ENCODE measurements at places on chromosomes 1 and 21.

GRCh38 chr1:61067446-61068019 is 14.8 kb upstream of the NFIA start:
- no peak for DNase-seq

DNA sequence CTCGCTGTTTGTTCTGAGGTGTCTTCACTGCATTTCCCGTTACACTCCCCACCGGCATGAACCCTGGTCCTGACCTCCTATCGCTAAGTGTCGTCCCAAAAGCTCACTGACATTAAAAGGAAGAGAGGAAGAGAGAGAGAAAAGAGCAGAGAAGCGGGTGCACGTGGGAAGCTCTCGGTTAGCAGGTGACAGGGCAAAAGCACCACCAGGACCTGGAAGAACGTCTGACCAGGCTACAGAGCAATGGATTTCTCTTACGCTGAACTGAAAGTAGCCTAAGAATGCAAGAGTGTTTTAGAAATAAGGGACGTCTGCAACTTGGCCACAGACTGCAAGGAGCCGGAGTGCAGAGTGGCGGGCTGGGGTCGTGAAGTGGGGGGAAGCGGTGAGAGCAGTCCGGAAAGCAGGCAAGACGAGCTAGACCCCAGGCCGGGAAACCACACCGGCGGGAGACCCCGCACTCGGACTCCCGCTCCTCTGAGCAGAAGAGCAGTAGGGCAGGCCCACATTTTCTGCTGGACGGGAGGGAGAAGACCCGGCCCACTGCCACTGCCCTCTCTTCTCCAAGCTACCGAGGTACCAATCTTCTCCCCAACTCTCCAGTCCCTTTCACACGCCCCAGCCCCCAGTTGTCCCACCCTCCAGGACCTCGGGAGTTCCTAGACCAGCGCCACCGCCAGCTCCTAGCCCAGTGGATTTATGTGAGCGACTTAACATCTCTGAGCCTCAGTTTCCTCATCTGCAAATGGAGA is 8.3 kb upstream of the MPZL1 start:
- peak; percentile 46 for DNase-seq

DNA sequence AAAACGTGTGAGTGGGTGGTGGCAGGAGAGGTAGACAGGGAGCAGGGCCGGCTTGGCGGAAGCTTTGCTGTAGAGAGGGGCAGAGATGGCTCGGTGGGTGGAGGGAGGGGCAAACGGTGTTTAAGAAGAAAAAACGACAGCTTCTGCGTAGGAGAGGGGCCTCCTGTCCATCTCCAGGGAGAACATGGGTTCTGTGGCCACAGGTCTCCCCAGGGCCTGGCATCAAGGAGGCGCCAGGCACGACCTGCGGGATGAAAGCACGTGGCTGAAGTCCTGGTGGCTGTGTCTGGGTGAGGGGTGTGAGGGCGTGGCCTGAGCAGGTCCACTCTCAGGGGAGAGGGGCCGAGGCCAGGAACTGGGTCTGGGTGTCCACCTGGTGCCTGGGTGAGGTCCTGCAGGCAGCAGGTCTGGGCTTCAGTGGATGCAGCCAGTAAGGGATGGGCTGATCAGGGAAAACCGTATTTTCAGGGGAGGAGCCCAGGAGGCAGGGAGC is 940 bp upstream of the PRKCZ start:
- DNase-seq: no peak

DNA sequence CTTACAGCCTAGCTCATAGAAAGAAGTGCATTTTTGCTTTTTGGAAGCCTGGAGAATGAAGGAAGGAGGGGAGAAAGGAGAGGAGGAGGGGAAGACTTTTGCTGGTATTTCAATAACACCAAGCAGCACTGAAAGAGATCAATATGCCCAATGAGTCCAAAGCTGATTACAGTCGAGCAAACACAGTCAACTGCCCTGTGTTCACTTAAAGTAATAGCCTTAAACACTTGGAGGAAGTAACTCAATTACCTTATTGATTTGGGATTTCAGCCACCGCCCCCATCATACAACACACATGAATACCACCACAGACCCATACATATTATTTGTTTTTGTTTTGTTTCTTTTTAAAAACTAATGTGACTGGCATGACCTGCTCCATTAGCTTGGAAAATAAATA is 23.3 kb upstream of the RXRG start:
- no peak for DNase-seq

DNA sequence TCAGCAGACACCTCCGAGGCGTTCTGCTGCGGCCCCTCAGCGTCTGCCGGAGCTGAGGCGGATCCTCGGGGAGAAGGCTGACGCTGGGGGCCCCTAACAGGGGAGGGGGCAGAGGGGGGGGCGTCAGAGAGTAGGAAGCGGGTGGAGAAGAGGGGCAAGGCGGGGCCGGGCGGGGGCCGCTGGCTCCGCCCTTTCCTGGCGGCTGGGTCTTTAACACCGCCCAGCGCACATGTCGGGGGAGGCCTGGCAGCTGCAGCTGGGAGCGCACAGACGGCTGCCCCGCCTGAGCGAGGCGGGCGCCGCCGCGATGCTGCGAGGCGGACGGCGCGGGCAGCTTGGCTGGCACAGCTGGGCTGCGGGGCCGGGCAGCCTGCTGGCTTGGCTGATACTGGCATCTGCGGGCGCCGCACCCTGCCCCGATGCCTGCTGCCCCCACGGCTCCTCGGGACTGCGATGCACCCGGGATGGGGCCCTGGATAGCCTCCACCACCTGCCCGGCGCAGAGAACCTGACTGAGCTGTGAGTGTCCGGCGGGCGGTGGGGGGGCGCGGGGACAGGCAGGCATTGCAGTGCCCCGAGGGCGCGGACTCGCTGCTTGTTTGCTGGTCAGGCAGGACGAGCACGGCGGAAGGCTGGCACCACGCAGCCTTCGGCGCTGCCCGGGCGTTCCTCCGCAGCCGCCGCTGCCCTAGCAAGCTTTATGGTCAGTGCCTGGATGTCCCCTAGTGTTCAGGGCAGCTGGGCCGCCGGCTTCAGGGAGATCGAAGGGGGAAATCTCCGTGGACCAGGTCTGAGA is at the start of gene NTRK1:
Gene NTRK1 (plus strand): TSS at position 238 of the 796 bp plus-strand sequence. CDS start 70 bp downstream, at position 308.
- DNase-seq: peak; percentile 63

GRCh38 chr1:96843601-96844000 is 122.0 kb downstream of the PTBP2 start:
- DNase-seq: no peak

DNA sequence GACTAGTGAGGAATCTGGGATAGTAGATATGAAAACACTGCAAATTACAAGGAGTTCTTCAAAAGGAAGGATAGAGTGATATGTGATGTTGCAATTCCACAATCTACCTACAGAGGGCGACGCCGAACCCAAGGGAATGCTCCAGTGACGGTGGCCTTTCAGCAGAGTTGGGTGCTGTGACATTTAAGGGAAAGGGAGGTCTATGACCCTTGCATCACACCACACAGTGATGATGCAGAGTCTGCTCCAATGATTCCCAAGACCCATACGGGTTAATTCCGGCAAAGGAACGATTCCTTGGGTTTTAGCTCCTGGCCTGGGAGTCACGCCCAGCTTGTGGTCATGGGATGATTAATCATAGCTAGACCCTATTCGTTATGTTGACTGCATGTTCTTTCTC is 123.0 kb upstream of the IGSF21 start:
- peak; percentile 48 for DNase-seq

DNA sequence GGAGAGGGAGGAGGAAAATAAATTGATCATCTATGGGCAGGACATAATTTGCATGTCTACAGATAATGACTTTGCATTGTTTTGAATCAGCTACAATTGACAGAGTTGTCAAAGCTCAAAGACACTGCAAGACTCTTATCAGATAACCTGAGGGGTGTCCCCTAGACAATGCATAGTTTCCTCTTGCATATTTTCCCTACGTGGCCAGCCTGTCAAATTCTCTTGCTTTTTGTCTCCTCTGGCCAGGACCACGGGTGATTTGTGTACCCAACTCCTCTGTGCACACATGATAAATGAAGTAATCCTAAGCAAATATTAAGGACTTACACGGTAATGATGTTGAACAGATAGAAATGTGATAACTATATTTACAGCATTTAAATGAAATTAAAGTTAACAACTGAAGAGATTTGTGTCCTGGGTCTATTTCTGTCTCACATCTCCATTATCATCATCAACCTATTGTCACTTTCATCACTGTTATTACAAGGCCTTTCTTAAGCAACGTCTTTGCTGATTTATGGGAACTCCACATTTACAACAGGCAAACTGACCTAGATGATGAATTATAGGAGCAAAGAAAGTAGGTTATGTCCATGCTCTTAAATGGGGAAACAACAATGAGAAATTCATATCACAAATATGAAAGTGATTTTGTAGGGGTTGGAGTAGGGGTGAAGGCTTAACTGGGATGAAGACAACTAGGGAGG is 18.8 kb downstream of the BATF3 start:
- no peak for DNase-seq

- DNase-seq: no peak
Observed at GRCh38 chr1:231248778-231249177, 7.8 kb downstream of the GNPAT start.
